Right lobe of liver (tissue), 6 donors: ENCODE measurements at places on chromosomes 3 and 15.

- no peaks in the 10 kb centered on the region for H3K36me3 ChIP-seq
- peaks cover 10% of the 10 kb centered on the region for H3K4me1 ChIP-seq
- peak overlapping the region; percentile 72 for H3K27ac ChIP-seq
- H3K27me3 ChIP-seq, result no peaks in the 10 kb centered on the region
- DNase-seq, result no peak
Measured at GRCh38 chr15:78880242-78880533, 7.5 kb downstream of the MORF4L1 start.

GRCh38 chr15:82571722-82572222 lies 31.5 kb upstream of the RPS17 start:
- no peak overlapping the region for H3K4me3 ChIP-seq
- DNase-seq, result no peak
- no peaks in the 10 kb centered on the region for H3K27me3 ChIP-seq
- H3K36me3 ChIP-seq, result no peaks in the 10 kb centered on the region

GRCh38 chr3:167575000-167575600 lies 78.6 kb downstream of the WDR49 start:
- no peaks in the 10 kb centered on the region for H3K36me3 ChIP-seq
- no peaks in the 10 kb centered on the region for H3K27me3 ChIP-seq
- H3K4me3 ChIP-seq, result no peak overlapping the region

GRCh38 chr15:80328496-80328895 lies 75.7 kb upstream of the ARNT2 start:
- H3K27ac ChIP-seq, result no peak overlapping the region
- no peak for DNase-seq
- no peaks in the 10 kb centered on the region for H3K27me3 ChIP-seq
- no peaks in the 10 kb centered on the region for H3K4me1 ChIP-seq
- H3K36me3 ChIP-seq, result no peaks in the 10 kb centered on the region

- H3K36me3 ChIP-seq, result no peaks in the 10 kb centered on the region
- H3K27me3 ChIP-seq, result no peaks in the 10 kb centered on the region
- DNase-seq, result no peak
- H3K4me3 ChIP-seq, result no peak overlapping the region
- H3K27ac ChIP-seq, result no peak overlapping the region
- H3K4me1 ChIP-seq, result no peaks in the 10 kb centered on the region
Measured at GRCh38 chr3:16789344-16790120, 95.2 kb upstream of the PLCL2 start.

DNA sequence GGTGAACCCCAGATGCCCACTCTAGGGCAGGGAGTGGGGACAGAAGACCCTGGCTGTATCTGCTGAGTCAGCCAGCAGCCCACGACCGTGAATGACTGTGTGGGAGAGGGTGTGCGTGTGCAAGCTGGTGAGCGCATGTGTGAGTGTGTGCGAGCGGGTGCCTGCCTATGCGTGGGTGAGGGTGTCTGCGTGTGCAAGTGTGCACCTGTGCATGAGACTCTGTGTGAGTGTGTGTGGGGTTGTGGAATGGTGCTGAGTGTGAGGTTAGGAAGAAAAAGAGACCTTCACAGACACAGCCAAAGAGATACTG lies 149.2 kb downstream of the RAB11A start:
- no peaks in the 10 kb centered on the region for H3K27me3 ChIP-seq
- H3K4me3 ChIP-seq, result no peak overlapping the region
- no peak for DNase-seq
- H3K27ac ChIP-seq, result no peak overlapping the region
- H3K4me1 ChIP-seq, result no peaks in the 10 kb centered on the region
- no peaks in the 10 kb centered on the region for H3K36me3 ChIP-seq

DNA sequence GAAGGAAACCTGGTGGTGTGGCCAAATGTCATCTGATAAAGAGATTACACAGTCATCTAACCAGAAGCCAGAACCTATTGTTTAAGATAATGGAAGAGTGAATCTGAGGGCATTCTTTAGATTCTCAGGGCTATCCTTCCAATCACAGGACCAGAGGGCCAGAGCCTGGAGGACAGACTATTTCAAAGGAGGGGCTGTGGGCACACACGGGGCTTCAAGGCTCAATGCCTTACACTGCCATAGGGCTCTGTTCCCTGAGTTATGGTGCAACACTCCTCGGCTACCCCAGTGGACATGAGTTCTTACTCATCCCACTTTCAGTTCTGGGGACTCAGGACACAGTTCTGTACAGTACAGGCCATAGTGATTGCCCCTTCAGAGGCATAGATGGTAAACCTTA lies 343.9 kb upstream of the ALCAM start:
- no peaks in the 10 kb centered on the region for H3K27me3 ChIP-seq
- H3K27ac ChIP-seq, result no peak overlapping the region
- no peak overlapping the region for H3K4me3 ChIP-seq

DNA sequence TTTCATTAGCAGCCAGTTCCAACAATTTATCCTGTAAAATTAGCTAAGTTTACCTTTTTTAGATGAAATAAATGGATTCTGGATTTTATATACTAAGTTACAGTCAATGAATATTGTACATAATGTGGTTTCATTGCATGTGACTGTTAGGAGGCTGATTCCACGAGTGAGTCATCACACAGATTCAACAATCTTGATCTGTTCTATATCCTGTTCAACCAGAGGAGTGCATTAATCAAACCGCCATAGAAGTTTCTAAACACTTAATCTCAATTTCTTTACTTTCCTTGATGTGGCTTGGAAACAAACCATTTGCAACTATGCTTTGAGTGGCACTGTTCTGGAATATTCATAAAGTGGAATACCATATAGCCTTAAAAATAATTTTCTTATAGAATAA lies 15.3 kb downstream of the DNAJC13 start:
- no peak for DNase-seq
- H3K27me3 ChIP-seq, result no peaks in the 10 kb centered on the region
- H3K4me1 ChIP-seq, result no peaks in the 10 kb centered on the region
- H3K4me3 ChIP-seq, result no peak overlapping the region

- no peak overlapping the region for H3K4me3 ChIP-seq
- H3K27ac ChIP-seq, result peak overlapping the region; percentile 29
- no peak for DNase-seq
- no peaks in the 10 kb centered on the region for H3K36me3 ChIP-seq
- no peaks in the 10 kb centered on the region for H3K4me1 ChIP-seq
Measured at GRCh38 chr3:37458162-37459120, 284.1 kb upstream of the LRRFIP2 start.

GRCh38 chr3:106617276-106617675 lies 748.5 kb upstream of the CBLB start:
- DNase-seq, result no peak
- no peaks in the 10 kb centered on the region for H3K4me1 ChIP-seq
- no peak overlapping the region for H3K4me3 ChIP-seq
- no peaks in the 10 kb centered on the region for H3K36me3 ChIP-seq
- H3K27ac ChIP-seq, result no peak overlapping the region
- H3K27me3 ChIP-seq, result no peaks in the 10 kb centered on the region

GRCh38 chr15:49196856-49197255 lies 26.8 kb downstream of the GALK2 start:
- H3K27me3 ChIP-seq, result no peaks in the 10 kb centered on the region
- no peaks in the 10 kb centered on the region for H3K36me3 ChIP-seq
- H3K27ac ChIP-seq, result no peak overlapping the region
- no peak overlapping the region for H3K4me3 ChIP-seq
- H3K4me1 ChIP-seq, result peaks cover 7% of the 10 kb centered on the region

DNA sequence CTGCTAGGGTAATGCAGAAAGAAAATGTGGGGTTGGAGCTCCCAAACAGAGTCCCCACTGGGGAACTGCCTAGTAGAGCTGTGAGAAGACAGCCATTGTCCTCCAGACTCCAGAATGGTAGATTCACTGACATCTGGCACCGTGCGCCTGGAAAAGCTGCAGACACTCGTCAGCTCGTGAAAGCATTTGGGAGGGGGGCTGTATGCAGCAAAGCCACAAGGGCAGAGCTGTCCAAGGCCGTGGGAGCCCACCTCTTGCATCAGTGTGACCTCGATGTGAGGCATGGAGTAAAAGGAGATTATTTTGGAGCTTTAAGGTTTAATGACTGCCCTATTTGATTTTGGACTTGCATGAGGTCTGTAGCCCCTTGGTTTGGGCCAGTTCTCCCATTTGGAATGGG lies 242.9 kb downstream of the VGLL3 start:
- no peak for DNase-seq
- H3K27ac ChIP-seq, result no peak overlapping the region
- no peaks in the 10 kb centered on the region for H3K27me3 ChIP-seq
- H3K36me3 ChIP-seq, result no peaks in the 10 kb centered on the region
- no peak overlapping the region for H3K4me3 ChIP-seq
- no peaks in the 10 kb centered on the region for H3K4me1 ChIP-seq

GRCh38 chr3:170477395-170477794 lies 58.7 kb downstream of the CLDN11 start:
- no peaks in the 10 kb centered on the region for H3K27me3 ChIP-seq
- H3K27ac ChIP-seq, result no peak overlapping the region

- H3K4me1 ChIP-seq, result peaks cover 8% of the 10 kb centered on the region
- no peak overlapping the region for H3K4me3 ChIP-seq
- no peaks in the 10 kb centered on the region for H3K36me3 ChIP-seq
Measured at GRCh38 chr3:46862369-46863025, 747 bp downstream of the MYL3 start.

DNA sequence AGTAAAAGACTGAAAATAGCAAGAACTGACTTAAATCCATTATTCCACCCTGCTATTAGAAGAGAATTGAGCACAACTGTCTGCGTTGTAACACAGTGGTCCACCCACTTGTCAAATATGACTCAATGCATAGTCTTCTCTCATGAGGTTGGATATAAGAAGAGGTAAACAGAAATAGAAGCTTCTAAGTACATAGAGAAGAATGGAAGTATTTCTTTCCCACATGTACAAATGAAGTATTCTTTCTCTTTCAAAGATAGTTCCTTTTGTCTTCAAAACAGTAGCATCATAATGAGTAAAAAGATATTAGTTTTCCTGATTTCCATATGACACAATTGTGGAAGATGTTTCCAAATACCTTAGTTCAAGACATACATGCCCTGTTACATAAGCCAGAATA lies 348.6 kb upstream of the CCDC54 start:
- H3K4me1 ChIP-seq, result no peaks in the 10 kb centered on the region
- no peaks in the 10 kb centered on the region for H3K36me3 ChIP-seq
- H3K27me3 ChIP-seq, result no peaks in the 10 kb centered on the region

- no peaks in the 10 kb centered on the region for H3K4me1 ChIP-seq
- no peaks in the 10 kb centered on the region for H3K36me3 ChIP-seq
- no peak overlapping the region for H3K27ac ChIP-seq
Measured at GRCh38 chr3:66962664-66963063, 35.4 kb upstream of the KBTBD8 start.

DNA sequence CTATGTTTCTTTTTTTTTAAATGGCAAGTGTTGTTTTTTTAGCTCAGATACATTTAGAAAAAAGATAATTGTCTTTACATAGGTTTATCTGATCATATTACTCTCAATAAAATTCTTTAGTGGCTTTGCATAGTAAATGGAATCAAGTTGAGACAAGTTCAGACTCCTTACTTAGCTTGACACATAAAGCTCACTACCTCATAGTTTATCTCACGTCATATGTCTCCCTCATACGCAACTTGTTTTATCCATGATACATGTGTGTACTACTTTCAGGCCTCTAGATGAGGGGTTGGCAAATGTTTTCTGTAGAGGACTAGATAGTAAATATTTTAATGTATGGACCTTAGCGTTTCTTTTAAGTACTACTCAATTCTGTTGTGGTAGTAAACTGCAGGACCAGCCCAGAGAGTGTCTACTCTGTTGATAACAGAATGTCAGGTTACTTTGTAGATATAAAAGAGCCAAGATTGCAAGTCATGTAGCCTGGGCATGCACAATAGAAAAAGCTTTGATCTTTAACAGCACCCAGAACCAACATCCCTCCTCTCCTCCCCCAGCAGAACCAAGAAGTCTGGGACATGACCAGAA lies 28.2 kb upstream of the MGA start:
- no peaks in the 10 kb centered on the region for H3K36me3 ChIP-seq
- H3K4me1 ChIP-seq, result no peaks in the 10 kb centered on the region

GRCh38 chr15:51802593-51802992 lies 26.9 kb upstream of the TMOD3 start:
- H3K4me3 ChIP-seq, result no peak overlapping the region
- H3K27ac ChIP-seq, result no peak overlapping the region
- no peaks in the 10 kb centered on the region for H3K4me1 ChIP-seq
- no peak for DNase-seq
- H3K27me3 ChIP-seq, result no peaks in the 10 kb centered on the region

DNA sequence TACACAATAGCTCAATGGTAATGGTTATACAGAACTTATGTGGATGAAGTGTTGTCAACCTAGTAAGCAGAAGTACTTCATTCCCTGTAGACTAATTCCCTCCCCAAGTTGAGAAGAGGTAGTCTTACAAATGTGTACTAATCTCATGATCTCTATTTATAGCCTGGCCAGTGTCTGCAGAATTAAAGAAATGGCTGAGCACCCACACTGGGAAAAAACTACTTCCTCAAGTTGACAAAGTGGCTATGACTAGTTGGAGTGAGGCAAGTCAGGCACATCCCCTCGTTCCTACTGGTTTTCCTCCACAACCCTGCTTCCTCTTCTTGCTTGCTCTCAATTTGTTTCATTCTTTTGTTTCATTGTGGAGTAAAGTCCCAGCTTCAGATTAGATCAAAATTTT lies 566.7 kb upstream of the ZNF717 start:
- H3K4me1 ChIP-seq, result no peaks in the 10 kb centered on the region
- H3K36me3 ChIP-seq, result no peaks in the 10 kb centered on the region
- no peaks in the 10 kb centered on the region for H3K27me3 ChIP-seq
- DNase-seq, result no peak
- no peak overlapping the region for H3K27ac ChIP-seq

DNA sequence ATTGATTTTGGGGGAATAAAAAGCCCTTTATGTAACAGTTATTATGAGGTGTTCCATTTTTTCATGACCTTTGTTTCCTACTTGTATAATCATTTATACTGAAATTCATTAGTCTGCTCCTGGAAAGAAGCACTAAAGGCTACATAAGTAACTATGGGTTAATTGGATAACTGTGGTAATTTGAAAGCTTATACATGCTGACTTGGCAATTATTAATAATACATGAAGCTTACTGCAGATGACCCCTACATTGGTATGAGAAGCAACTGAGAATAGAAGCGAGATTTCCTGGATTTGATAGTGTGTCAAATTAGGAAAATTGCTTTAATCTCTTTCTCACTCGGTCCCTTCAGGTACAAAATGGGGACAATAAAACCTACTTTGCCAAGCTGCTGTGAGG lies 658.0 kb downstream of the ROBO1 start:
- no peak overlapping the region for H3K4me3 ChIP-seq
- H3K27ac ChIP-seq, result no peak overlapping the region
- no peak for DNase-seq
- no peaks in the 10 kb centered on the region for H3K36me3 ChIP-seq
- no peaks in the 10 kb centered on the region for H3K27me3 ChIP-seq
- H3K4me1 ChIP-seq, result no peaks in the 10 kb centered on the region

DNA sequence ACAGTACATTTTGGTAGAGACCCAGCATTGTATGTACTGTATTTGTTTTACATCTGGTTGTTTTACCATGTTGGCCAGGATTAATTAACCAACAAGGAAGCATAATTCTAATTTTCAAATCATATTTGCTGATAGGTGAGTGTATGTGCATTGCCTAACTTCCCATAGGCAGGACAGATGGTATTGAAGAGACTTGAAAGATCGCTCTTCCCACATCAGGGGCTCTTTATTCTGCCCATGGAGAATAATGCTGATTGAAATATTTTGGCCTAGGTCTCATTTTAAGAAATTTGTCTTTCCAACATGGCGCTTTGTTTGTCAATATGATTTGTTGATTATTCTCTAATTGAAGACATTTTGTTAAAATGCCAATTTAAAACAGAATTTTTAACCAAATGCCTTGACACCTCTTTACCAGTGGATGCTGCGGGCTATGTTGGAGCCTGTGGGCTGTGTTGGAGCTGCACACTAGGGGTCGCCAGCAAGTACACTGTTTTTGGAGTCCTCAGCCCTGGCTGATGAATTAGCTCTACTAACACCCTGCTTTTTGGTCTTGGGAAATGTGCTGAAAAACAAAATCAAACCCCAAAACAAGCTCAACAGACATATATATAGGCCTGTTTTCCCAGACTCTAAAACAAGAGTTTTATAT lies 5.3 kb downstream of the P2RY12 start:
- no peaks in the 10 kb centered on the region for H3K36me3 ChIP-seq
- no peaks in the 10 kb centered on the region for H3K27me3 ChIP-seq
- no peak overlapping the region for H3K4me3 ChIP-seq
- DNase-seq, result no peak
- H3K27ac ChIP-seq, result no peak overlapping the region
